Activated T-cell treated with anti-CD3 and anti-CD28 coated beads for 24 hours (primary cell): ENCODE measurements at places on chromosomes 4 and X.

GRCh38 chr4:106365613-106366012 lies 3.0 kb downstream of the GIMD1 start:
- DNase-seq = no peak

- DNase-seq = no peak
These were observed 8.8 kb downstream of the RGS12 start for GRCh38 chr4:3301450-3302172.

DNA sequence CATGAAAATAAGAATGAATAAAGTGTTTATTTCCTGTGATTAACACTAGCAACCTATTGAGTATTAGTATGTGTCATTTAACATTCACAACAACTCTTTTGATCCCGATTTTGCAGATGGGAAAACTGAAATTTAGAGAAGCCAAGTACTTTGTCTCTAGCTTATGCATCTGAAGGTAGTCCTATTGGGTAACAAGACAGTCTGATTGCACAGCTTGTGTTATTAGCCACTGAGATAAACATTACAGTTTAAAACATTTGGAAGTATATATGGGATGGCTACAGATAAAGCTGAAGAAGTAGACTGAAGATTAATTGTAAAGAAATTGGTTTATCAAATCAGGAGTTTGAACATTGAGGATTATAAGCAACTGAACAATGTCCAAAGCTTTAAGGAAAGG lies 99.6 kb upstream of the PDE5A start:
- DNase-seq = no peak

- DNase-seq = no peak
These were observed 313.2 kb downstream of the ANTXR2 start for GRCh38 chr4:79759793-79760192.

DNA sequence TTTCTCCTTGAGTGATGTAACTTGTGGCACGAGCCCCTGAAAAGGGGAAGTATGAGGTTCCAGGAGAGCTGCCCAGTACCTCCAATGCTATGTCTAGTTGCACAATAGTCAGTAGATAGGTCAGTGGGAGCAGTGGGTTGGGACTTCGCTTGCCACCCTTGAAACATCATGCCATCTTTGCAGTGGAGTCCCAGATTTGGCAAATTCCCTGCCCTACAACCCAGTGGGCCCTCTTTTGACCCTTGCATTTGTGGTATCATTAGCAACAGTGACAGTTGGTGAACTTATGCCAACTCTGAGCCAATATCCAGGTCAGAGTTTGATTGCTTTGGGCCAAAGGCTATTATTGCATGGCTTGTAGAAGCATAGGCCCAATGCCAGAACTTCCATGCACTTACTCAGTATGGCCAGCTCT lies 12.3 kb downstream of the FHL1 start:
- no peak for DNase-seq

DNA sequence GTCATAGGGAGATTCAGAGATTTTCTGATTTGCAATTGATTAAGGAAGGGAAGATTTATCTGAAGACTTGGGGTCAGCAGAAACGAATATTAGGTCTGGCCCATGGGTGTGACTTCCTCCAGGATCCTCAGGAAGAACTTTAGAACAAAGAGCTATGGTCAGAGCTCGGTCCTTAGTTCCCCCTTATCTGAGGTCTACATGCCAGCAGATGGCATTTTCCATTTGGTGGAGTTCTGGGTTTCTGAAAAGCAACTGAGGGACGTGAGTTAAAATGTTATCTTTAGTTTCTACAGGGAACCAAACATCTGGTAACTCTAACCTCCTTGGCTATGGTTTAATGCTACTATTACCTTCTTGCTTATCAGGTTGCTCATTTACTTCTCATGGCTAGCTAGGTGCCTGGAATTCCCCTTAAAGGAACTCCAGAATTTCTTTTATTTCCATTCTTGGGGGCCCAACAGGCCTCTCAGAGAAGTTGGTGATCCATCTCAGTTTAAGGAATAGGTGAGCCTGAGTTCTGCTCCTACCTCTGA lies 40.7 kb downstream of the KLF3 start:
- no peak for DNase-seq

DNA sequence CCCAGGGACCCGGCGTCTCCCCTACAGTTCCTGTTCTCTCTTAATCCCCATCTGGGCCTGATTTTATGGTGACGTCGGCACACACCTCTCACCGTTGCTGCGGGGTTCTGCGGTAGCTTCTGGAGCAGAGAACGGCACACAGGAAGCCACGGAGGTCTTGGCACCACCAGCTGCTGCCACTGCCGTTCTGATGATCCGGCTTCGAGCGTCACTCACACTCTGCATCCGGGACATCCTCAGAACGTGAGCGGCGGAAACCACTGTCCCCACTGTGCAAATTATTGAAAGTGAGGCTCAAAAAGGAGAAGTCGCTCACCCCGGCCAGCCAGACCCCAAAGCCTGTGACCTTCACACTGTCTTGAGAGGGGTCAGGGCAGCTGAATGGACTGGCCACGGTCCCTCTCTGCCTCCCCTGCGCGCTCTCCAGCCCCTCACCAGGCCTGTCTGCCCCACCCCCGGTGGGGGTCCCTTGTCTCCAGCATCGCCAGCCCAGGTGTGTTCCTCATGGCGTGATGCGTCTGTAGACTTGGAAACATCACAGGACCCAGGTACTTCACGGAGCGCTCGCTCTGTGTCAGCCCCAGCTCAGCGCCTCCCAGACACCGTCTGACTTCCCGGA lies 201.1 kb downstream of the AFAP1 start:
- DNase-seq = no peak

DNA sequence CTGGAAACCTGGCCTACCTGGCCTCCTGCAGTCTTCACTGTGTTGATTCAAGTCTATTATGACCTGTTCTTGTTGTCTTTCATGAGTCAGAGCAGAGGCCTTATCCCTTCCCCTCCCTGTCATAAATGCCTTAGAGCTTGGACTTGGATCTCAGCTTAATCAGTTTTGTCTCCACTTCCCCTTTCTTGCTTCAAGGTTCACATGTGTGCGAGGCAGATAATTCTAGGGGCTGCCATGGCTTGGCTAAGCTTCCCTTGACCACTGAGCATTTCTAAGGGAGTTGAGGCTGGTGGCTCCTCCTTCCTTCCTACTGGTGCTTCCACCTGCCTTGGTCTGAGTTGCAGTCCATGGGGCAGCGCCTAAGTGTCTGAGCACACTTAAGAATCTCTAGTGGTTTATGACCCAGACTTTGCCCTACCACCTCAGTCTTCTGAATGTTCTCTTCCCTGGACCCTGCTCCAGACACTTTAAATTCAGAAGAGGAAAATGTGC lies 1.7 kb upstream of the HEPH start:
- DNase-seq = no peak

- DNase-seq = no peak
These were observed 517.4 kb downstream of the RPA4 start for GRCh38 chrX:97401154-97401553.

- DNase-seq = no peak
These were observed 18.2 kb downstream of the PRDM8 start for GRCh38 chr4:80215449-80216052.

DNA sequence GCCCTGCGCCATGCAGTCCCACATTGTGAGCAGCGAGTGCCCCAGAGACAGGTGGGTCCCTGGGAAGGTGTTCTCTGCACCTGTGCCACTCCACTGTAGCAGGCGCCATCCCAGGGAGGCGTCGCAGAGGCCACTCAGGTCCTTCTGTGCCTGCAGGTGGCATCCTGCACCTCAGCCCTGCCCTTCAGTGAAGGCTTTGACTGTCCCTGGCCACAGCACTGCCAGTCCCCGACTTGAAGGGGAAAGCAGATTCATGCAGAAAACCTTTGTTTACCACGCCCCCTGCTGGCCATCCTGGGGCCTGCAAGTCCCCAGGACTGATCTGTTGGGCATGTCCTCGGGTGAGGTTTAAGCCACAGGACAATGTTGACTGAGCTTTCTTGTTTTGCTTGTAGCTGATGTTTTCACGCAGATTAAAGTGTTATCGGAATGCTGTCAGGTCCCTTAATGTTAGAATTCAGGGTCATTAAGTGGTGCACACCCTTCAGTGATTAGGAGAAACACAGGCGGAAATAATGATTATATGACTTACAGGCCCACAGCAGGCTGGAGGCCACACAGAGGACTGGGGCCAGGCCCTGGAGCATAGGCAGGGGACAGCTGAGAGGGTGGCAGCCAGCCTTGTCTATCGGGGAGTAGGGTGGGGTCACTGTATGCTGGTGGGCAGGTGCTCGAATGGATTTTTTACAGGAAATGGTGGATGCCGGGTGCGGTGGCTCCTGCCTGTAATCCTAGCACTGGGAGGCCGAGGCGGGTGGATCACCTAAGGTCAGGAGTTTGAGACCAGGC lies 5.0 kb downstream of the TACC3 start:
- peak; percentile 84 for DNase-seq

- no peak for DNase-seq
These were observed 130.5 kb downstream of the SMIM20 start for GRCh38 chr4:26044524-26044923.

DNA sequence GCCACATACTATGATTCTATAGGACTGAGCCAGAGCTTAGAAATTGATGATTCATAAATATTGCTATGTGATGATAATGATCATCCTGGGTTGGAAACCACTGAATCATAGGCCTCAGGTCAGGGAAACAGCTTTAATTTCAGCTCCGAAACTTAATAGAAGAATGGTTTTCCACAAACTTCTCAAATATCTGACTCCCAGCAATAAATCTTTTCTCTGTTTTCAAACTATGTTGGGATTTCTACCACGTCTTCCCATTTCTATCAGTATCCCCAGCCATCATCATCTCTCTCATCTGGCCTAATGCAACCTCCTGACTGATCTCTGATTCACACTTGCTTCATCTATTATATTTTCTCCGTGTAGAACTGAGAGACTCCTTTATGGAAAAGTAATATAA lies 521.8 kb upstream of the AGA start:
- DNase-seq = no peak

- DNase-seq = no peak
These were observed 365.4 kb upstream of the GATB start for GRCh38 chr4:152126238-152126637.

DNA sequence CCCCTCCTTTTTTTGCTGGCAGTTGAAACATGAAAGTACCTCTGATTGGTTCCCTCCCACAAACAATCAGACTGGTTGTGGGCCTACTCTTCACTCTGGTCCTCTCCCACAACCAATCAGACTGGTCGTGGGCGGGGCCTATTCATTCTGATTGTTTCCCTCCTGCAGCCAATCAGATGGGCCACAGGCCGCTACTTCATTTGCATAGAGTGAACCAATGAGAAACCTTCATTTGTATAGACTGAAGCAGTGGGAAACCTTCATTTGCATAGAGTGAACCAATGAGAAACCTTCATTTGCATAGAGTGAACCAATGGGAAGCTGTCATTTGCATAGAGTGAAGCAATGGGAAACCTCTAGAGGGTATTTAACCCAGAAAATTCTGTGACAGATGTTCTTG lies 55.2 kb downstream of the TRMT44 start:
- no peak for DNase-seq

GRCh38 chr4:99832321-99832720 lies 15.7 kb downstream of the DAPP1 start:
- DNase-seq = no peak

- DNase-seq = no peak
These were observed 17.9 kb downstream of the CNOT6L start for GRCh38 chr4:77801260-77801608.

- DNase-seq = no peak
These were observed 37.3 kb upstream of the IGFBP7 start for GRCh38 chr4:57147335-57148060.

DNA sequence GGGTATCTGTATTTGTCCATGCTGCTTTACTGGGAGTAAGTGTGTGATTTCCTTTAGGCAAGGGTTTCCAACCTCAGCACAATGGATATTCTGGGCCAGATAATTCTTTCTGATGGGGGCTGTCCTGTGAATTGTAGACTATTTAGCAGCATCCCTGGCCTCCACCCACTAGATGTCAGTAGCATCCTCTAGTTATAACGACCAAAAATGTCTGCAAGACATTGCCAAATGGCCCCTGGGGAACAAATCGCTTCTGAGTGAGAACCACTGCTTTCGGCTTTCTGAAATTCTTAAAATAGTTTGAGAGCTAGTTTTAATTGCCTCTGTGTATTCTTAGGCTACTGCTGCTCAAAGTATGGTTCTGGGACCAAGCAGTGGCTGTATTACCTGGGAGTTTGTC lies 81.2 kb upstream of the GPM6B start:
- no peak for DNase-seq

- no peak for DNase-seq
These were observed 727.2 kb downstream of the C4orf33 start for GRCh38 chr4:129823105-129823504.

- DNase-seq = no peak
These were observed 6.7 kb downstream of the MYL5 start for GRCh38 chr4:680928-681645.

DNA sequence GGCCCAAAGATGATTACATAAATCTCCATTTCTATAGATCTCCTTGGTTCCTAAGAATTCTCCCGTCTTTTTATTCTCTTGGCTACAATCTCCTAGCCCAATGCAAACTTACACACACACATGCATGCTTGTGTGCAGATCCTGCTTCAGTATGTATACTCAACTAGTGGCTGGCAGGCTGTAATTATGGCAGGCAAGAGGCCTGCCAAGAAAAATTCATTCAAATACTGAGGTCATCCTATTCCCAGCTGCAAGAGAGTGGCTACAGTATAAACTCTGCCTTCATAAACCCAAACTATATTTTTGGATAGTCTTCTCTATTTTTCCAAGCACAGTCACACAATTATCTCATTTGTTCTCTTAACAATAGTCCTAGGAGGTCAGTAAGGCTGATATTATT lies 95.2 kb downstream of the SHROOM4 start:
- no peak for DNase-seq

DNA sequence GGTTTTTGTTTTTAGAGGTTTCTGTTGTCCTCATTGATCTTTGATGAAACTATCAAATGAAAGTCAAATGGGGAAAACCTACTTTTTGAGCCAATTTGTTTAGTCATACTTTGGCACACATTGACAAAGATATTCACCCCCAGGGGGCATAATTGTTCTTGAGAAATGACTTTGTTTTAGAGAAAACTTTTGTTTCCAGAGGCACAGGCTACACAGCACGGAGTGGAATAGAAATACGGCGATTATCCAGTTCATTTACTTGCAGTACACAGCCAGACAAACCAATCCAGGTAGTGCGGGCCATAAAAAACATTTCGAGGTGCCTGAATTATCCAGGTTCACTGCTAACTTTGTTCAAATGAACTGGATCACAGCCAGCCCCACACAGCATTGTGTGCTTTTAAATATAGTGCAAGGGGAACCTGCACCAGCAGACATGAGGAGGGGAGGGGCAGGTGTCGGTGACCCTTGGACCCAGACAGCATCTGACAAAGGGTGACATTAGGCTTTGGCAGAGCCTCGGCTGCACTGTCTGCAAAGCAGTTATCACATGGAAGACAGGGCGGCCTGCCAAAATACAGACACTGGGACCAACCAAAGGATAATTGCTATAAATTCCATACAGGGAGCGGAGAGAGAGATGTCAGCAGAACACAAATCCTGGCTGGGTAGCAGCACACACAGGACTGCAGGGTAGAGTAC lies 179.6 kb upstream of the NOCT start:
- DNase-seq = no peak

GRCh38 chr4:38180456-38180855 lies 220.3 kb downstream of the PTTG2 start:
- no peak for DNase-seq

GRCh38 chr4:18294021-18294420 lies 272.5 kb upstream of the LCORL start:
- DNase-seq = no peak

GRCh38 chrX:30373479-30373878 lies 64.3 kb upstream of the NR0B1 start:
- no peak for DNase-seq
